Spinal cord (tissue), 10 donors: ENCODE measurements at places on chromosomes 2 and 18. TPM values are rescaled to one million over a fixed set of nuclear protein-coding genes. Genes with fewer than 3 reads are reported as not detected.

The GRB14 gene
- polyA plus RNA-seq, result 21.1 TPM

The PLCD4 gene
- 12.8 TPM for polyA plus RNA-seq

The CCDC85A gene
- 22.8 TPM for polyA plus RNA-seq

GRCh38 chr2:144003460-144004075 is 516.4 kb downstream of the ZEB2 start:
- no peak overlapping the region for H3K4me3 ChIP-seq
- H3K27ac ChIP-seq, result no peak overlapping the region
- H3K36me3 ChIP-seq, result no peaks in the 10 kb centered on the region
- no peaks in the 10 kb centered on the region for H3K27me3 ChIP-seq
- DNase-seq, result no peak

The SCG2 gene
- polyA plus RNA-seq, result 176 TPM

GRCh38 chr2:207223051-207223450 is 57.3 kb upstream of the KLF7 start:
- H3K27me3 ChIP-seq, result no peaks in the 10 kb centered on the region
- H3K36me3 ChIP-seq, result no peaks in the 10 kb centered on the region

The STPG4 gene
- 0.74 TPM for polyA plus RNA-seq

GRCh38 chr2:104658904-104659591 is 194.9 kb upstream of the POU3F3 start:
- peak; percentile 78 for DNase-seq
- H3K27ac ChIP-seq, result no peak overlapping the region
- peak overlapping the region; percentile 9 for H3K4me3 ChIP-seq
- peaks cover 18% of the 10 kb centered on the region for H3K4me1 ChIP-seq
- H3K36me3 ChIP-seq, result no peaks in the 10 kb centered on the region
- H3K27me3 ChIP-seq, result peaks cover 13% of the 10 kb centered on the region

- H3K36me3 ChIP-seq, result peaks cover 3% of the 10 kb centered on the region
- H3K4me3 ChIP-seq, result no peak overlapping the region
- peaks cover 11% of the 10 kb centered on the region for H3K4me1 ChIP-seq
- H3K27ac ChIP-seq, result no peak overlapping the region
- H3K27me3 ChIP-seq, result no peaks in the 10 kb centered on the region
Measured at GRCh38 chr2:11057031-11057430, 98.2 kb upstream of the SLC66A3 start.

DNA sequence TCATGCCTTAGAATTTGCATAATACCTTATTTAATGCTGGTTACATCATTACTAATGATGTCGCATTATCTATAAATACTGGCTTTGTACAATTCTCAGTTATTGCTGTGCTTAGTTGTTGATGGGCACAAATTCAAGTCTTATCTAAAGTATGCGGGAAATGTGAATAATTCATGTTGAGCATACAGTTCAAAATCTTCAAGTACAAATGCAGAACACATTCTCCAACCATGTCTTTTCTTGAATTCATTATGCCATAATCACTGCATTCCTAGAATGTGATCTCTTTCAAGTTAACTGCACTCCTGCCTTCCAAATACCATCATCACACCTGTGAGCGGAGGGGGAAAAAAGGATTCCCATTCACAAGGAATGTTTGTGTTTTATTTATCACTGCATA is 337.0 kb downstream of the MBD2 start:
- no peaks in the 10 kb centered on the region for H3K4me1 ChIP-seq
- DNase-seq, result no peak
- no peak overlapping the region for H3K27ac ChIP-seq
- H3K36me3 ChIP-seq, result no peaks in the 10 kb centered on the region
- no peak overlapping the region for H3K4me3 ChIP-seq

The PGAP1 gene
- polyA plus RNA-seq, result 29.0 TPM

DNA sequence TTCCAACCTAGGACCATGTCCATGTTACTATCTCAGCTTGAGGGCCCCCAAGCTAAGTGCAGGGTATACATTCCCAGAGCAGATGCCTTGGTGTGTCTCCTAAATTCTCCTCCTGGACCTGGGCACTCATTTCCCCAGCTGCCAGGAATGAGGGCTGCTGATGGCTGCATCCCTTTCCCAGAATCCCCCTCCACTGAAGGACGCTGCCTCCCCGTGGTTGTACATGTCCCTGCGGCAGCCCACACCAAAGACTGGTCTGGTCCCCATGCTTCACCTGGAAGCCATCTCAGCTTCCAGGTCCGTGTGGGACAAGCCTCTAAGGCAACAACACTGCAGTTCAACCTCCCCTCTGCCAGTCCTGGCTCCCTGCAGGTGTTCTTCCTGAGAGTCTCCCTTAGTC is 14.6 kb downstream of the TMEM163 start:
- no peak overlapping the region for H3K27ac ChIP-seq
- H3K4me3 ChIP-seq, result no peak overlapping the region
- no peak for DNase-seq
- no peaks in the 10 kb centered on the region for H3K36me3 ChIP-seq
- peaks cover 23% of the 10 kb centered on the region for H3K4me1 ChIP-seq
